Stimulated activated CD4-positive, alpha-beta T cell treated with anti-CD3 and anti-CD28 coated beads, Interleukin-12 subunit alpha, Interleukin-12 subunit beta, amount 100 ng/mL, for 24 hours (primary cell): ENCODE measurements at places on chromosomes 2 and 18.

DNA sequence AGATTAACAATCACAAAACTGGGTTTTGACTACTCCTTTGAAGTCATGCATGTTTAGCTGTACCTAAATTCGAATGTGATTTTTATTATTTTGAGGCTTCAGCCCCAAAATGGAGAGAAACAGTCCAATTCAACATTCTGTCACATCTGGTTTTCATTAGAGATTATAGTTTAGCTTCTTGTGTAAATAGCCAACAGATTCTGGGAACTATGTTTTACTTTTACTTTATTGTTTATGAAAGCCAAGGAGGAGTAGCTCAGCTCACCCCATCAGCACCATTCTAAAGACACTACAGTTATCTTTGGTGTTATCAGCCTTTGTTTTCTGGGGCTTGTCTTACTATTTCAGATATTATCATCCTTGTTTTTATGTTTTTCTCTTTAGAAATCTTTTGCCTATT is 465.0 kb upstream of the CWC22 start:
- DNase-seq: no peak

- DNase-seq: no peak
Measured at GRCh38 chr2:231795525-231796327, 9.5 kb downstream of the COPS7B start.

DNA sequence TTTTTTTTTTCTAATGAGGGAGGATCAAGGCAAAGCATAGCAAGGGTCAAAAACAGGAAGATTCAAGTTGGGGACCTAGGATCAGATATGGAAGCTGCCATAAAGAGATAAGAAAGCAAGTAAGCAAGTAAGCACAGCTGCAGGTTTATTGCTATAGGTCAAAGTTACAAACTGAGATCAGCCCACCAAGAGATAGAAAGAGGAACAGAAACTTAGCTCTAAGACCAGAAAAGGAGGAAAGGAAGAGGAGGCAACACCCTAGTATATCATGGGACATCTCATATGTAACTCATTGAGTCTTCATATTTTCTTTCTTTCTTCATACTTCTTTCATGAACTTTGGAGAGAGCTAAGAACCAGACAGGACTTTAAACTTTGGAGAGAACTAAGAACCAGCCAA is 295.9 kb upstream of the CRIM1 start:
- no peak for DNase-seq

DNA sequence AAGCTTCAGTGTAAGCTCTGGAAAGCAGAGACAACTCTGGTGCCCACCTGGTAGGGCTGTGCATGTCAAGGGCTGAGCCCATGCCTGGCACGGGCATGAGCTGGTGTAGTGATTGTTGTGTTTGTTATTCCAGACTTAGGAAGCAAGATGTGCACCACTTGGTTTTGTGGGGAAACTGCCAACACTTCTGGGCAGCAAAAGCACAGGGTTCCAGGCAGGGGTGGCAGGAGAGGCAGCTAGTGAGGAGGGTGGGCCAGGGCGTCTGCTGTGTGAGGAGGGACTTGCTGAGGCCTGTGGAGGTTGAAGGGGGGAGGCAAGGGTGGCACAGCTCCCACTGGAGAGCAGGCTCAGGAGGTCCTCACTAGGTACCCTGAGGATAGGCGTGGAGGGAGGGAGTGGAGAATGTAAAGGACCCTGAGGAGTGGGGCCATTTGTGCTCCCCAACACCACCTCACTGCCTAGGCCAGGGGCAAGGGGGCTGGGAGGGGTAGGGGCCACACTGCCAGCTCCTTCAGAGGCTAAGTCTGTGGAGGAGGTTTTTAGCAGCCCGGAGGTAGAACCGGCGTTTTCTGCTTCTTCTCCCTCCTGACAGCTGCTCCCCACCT is 104.0 kb upstream of the POU3F3 start:
- no peak for DNase-seq

- DNase-seq: no peak
Measured at GRCh38 chr2:33502025-33502424, 25.6 kb downstream of the RASGRP3 start.

DNA sequence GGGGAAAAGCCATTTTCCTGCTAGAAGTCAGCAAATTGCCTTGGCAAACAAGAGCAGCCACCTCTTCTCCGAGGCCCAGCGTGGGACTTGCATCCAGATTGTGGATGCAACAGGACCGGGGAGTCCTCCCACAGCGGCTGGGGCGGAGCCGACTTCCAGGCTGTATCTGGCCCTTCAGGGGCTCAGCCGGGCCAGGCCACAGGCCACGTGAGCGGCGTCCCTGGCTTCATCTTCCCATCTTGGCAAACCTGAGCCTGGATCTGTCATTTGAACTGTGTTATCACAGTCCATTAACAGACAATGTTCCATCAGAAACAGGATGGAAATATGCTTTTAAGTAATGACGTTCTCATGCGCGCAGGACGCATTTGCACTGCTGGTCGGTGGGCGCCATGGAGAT is 483.5 kb upstream of the SALL3 start:
- no peak for DNase-seq

DNA sequence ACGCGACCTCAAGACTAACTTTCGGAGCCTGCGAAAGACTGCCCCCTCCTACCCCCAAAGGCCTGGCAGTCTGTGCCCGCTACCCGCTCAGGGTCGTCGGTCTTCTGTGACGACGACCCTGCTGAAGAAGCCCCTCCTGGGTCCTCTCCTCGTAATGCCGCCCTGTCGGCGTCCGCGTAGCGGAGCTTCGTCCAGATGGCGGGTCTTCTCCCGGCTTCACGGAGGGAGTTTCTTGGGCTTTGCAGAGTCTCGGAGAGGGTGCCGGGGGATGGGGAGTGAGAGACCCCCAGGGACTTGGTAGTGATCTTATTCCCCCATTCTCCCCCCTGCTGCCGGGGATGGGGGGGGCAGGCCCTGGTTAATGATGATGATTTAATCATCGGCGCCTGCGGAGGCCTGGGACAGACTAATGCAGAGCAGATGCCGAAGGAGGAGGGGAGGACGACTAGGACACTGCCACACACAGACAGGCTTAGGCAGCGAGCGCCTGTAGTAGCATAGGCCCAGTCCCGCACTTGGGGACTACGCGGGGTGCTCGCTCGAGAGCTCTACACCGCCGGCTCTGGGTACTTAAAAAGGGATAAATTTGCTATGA is 528 bp upstream of the PCGF1 start:
- no peak for DNase-seq

- DNase-seq: no peak
Measured at GRCh38 chr18:43581936-43582519, 304.7 kb upstream of the SYT4 start.
